NCI-H2029 treated with DMSO at 0.1 percent for 48 hours (cell line): ENCODE measurements at places on chromosomes 13 and 19.

- no peak for DNase-seq
Observed at GRCh38 chr19:10505583-10506229, 2.5 kb upstream of the KEAP1 start.

GRCh38 chr13:30394751-30395191, 27.5 kb upstream of the UBE2L5 start:
- DNase-seq = no peak

- no peak for DNase-seq
Observed at GRCh38 chr19:15187026-15188007, 13.5 kb downstream of the NOTCH3 start.

- no peak for DNase-seq
Observed at GRCh38 chr19:3798137-3798536, 12.0 kb upstream of the MATK start.

GRCh38 chr19:49361438-49362047, 673 bp downstream of the TEAD2 start:
- no peak for DNase-seq

GRCh38 chr13:46487748-46488147, 65.2 kb upstream of the LRCH1 start:
- no peak for DNase-seq

- no peak for DNase-seq
Observed at GRCh38 chr19:45070861-45071544, 5.3 kb downstream of the ZNF296 start.

GRCh38 chr19:1474011-1474764, 4.8 kb downstream of the C19orf25 start:
- DNase-seq = no peak

- DNase-seq = no peak
Observed at GRCh38 chr19:52221831-52222375, 32.1 kb downstream of the PPP2R1A start.

DNA sequence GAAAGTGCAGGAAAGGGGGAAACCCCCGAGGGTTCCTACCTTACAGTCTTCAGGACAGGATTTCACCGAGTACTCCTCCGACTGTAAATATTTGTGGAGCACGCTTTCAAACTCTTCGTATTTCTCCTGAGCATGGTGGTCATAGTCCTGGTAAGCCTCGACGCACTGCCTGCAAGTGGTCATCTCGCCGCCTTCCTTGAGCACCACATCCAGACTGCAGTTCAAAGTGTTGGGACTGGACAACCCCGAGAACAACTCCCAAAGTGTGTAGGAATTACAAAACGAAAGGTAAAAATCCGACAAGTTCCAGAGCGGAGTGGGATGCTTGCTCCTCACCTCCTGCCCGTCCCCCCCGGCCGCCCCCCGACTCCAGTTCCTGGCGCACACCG, 349.7 kb downstream of the LIG4 start:
- no peak for DNase-seq

DNA sequence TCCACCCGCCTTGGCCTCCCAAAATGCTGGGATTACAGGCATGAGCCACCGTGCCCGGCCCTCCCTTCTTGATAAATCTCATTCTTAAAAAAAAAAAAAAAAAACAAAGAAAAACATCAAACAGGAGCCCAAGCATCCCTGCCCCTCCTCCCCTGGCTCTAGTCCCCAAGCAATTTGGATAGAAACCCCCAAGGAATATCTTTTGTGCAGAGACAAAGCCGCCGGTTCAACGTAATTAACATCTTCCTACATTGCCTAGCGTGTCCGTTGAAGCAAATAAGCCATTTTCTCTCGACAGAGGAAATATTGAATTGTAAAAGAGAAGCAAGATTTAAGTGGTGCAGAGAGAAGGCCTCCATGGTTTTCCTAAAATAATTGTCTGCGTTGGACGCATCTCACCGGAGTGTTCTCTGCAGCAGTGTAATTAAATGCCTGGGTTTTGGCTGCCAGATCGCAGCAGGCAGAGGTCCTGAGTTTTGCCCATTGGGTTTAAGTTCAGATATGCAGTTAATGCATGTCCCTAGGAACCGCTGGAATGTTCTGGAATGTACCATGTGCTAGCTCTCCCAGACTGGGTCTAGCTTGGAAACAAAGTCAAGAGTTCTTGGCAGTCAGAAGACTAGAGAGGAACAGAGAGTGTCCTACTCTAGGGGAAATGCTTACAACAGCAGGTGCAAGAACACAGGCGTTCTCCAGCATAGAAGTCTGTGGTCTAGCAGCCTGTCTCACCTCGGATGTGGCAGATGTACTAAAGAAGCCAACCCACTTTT, 30.8 kb downstream of the PIN1 start:
- no peak for DNase-seq

DNA sequence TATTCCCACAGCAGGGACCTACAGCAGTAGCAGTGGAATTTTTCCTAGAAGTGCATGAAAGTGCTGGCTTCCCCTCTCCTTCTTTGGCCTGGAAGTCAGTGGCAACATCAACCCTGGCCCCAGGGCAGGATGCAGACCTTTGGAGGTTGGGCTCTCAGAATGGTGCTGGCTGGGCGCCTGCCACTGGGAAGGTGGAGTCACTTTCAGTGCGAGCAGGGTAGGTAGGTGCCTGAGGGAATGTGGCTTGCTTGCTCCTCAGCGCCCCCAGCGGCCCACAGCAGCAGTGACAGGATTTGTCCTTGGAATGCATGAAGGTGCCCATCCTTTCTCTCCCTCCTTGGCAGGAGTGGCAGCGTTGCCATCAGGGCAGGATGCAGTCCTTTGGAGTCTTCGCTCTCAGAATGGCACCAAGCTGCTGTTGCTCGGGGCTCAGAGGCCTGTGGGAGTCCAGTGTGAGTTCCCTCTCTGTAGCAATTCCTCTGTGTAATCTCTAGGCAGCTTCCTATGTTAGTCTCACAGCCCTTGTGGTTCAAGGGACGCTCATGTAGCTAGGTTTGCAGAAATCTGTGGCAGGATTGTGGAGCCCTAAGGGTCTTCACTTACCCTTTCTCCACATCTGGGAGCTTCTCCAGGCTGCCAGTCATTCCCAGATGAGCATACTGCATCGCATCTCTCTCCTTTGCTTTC, 354.4 kb upstream of the DACH1 start:
- no peak for DNase-seq

- DNase-seq = no peak
Observed at GRCh38 chr13:70385852-70386251, 277.6 kb upstream of the KLHL1 start.

GRCh38 chr13:99267927-99268326, 9.7 kb upstream of the GPR18 start:
- no peak for DNase-seq

- no peak for DNase-seq
Observed at GRCh38 chr19:15223649-15224361, 8.4 kb downstream of the EPHX3 start.

GRCh38 chr19:43465468-43466120, at the start of gene LYPD3:
Gene LYPD3 (minus strand): TSS chr19:43465608. CDS start chr19:43465571, 37 bp downstream.
- no peak for DNase-seq

DNA sequence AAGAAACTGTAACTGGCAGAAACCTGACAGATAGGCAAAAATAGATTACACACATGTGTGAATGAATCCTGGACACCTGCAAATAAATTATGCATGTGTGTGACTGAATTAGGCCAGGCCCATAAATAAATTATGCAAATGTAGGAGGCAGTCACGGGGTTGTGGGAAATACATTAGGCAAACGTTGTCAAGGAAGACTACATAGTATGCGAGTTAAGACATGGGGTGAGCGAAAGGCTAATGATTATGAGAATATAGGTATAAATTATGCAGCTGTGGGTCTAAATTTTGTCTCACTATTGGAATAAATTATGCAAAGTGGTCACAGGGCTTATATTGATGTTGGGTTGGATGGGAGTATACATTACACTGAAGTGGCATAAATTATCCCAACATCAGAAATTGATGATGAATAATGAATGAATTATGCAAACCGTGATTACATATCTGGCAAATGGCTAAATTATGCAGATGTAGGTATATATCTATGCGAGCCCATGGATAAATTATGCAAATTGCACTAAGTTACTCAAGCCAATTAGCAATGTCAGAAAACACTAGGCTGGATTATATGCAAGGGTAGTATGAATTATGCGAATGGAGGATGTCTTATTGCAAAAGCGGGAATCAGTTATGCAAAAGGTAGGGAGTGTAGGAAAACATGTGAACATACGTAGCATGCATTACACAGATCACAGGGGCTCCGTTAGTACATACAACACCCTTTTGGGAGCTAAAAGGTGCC, 6.8 kb downstream of the SLC8A2 start:
- DNase-seq = no peak

DNA sequence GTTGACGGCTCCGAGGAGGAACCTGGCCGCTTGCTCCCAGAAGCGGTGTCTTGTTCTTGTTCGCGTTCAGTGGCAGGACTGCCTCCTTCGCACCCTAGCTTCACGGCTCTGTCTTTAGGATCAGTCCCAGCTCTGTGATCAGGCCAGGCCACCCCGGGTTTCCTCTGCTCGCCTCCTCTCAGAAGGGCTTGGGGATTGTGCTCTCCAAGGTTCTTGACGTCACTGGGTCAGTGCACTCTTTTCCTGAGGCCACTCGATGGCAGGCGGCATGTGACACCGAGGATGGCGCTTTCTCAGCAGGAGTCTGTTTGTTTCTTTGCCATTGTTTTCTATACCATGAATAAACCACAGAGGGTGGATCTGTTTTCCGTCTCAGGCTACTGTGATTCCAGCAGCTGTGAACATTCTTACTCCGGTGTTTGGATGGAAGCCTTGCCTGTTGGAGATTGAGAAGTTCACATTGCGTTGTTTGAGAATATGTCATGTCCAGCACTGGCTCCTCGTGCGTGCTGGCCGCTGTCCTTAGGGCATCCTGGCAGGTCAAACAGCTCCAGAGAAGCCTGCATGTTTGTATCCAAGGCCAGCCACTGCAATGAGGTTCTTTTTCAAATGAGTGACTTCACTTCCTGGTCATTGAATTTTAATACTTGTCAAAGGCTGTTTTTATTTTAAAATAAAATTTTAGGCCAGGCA, 44.5 kb downstream of the SLC7A9 start:
- no peak for DNase-seq

GRCh38 chr13:91400671-91401070, 2.2 kb downstream of the GPC5 start:
- DNase-seq = no peak

DNA sequence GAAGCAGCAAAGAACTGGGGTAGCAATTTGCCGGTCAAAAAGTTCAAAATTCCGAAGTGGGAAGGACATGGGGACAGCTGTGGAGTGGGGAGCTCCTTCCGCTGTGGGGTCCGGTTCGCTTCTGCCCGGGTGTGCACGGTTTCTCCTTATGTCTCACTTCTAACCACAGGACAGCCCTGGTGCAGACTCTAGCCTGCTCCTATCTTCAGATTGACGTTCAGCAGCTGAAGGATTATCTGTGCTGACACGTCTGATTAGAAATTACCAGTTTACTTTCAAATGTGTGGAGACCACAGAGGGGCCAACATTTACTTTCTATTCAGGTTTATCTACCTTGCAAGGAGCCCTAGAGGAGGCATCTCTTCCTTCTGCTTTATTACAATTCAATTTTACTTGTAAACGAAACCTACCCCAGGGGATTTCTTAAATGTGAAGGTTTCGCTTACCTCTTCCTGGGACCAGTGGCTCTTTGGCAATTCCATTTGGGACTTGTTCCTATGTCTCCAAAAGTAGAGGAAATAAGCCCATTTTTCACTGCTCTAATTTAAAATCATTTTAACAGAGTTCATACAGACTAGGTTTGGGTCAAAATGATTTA, 27.3 kb downstream of the LHFPL6 start:
- DNase-seq = no peak

DNA sequence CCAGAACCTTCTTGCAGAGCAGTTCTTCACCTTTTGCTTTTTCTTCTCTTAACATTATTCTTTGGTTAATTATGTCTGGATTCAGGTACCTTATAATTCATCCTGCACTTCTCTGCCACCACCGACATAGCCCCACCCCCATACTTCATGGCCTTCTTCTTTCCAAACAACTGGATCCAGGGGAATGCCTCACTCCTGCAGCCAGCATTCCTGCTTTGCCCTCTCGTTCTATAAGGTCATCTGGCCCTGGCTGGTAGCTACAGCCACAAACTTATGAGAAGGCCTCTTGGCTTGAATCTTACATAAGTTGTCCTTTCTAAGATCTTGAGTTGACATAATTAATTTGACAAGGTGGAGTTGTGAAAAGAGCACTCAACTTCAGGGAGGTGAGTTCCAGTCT, 84.1 kb upstream of the FRY start:
- no peak for DNase-seq

- DNase-seq = no peak
Observed at GRCh38 chr13:110394371-110394841, 87.3 kb downstream of the COL4A2 start.

GRCh38 chr19:46376241-46377153, 29.6 kb downstream of the PPP5C start:
- DNase-seq = no peak

- DNase-seq = peak; percentile 61
Observed at GRCh38 chr13:112756967-112757758, 67.3 kb downstream of the ATP11A start.

DNA sequence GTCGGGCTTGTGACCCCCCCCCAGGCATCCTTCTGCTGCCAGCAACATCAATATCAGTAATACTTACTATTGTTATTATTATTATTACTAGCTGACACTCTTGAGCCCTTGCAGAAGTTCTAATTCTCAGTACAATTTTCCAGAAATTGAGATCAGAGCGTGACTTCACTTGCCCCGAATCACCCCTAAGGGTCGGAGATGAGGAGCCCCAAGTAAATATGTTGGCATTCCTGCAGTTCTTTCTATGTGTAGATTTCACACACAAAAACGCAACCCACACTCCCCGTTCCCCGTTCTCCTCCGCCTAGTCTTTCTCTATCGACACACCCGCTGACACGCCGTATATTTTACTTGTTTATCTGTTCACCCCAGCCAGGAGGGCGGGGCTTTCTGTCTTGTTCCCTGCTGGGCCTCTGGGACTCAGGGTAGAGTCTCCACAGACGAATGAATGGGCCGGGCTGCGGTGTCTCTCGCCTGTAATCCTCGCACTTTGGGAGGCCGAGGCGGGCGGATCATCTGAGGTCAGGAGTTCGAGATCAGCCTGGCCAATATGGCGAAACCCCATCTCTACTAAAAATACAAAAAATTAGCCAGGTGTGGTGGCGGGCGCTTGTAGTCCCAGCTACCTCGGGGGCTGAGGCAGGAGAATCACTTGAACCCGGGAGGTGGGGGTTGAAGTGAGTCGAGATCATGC, 14.7 kb downstream of the TLE5 start:
- peak; percentile 58 for DNase-seq

GRCh38 chr13:94239135-94239534, 240.3 kb downstream of the DCT start:
- DNase-seq = no peak

DNA sequence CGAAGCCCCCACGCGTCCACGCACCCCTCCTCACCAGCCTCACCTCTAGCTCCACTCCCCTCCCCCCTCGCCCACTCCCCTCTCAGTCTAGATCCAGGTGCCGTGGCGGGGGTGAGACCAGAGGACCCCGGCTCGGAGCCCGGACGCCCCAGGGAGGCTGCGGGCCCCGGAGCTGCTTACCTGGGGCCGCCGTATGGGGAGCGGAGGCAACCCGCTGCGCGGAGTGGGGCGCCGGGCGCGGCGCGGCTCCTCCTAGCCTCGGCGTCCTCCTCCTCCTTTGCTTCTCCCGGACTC, 353 bp downstream of the ENOX1 start:
- no peak for DNase-seq
